ENCODE measurements at places on chromosomes 6 and 20.

DNA sequence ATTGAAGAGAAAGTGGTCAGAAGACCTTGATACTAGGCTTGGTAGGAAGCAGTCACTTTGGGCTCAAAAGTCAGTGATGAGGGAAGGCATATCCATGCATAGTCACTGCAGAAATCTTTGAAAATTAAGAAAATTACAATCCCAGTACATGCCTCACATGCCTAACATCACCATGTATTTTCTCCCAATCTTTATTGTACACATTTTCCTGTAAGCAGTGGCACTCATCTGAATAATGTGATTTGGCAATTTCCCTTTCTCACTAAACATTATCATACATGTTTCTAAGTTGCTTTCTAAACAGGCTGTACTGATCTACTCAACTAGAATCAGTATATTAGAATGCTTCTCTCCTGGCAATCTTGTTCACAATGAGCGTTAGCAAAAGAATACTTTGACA, 280.7 kb upstream of the SUPT3H start:
- no peak for DNase-seq

DNA sequence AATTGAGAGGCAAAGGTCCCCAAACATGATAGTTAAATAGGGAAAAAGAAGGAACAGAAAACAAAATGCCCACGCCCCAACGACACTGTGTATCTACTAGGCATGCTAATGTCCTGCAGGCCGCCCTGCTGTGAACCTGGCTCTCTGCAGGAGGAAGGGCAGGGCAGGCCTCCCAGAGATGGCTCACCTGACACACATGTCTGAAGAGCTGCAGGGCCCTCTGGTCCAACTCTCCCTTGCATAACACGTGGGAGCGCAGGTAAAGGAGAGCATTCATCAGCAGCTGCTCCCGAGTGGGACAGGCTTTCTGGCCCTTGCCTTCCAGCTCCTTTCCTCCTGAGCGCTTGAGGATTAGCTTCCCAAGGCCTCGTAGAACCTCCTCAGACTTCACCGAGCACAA, 53.7 kb upstream of the LYRM2 start:
- DNase-seq, result no peak

GRCh38 chr6:82166493-82166892, 81.1 kb downstream of the IBTK start:
- no peak for DNase-seq

- no peak for DNase-seq
These were observed 712.0 kb upstream of the NRSN1 start for GRCh38 chr6:23414051-23414445.

DNA sequence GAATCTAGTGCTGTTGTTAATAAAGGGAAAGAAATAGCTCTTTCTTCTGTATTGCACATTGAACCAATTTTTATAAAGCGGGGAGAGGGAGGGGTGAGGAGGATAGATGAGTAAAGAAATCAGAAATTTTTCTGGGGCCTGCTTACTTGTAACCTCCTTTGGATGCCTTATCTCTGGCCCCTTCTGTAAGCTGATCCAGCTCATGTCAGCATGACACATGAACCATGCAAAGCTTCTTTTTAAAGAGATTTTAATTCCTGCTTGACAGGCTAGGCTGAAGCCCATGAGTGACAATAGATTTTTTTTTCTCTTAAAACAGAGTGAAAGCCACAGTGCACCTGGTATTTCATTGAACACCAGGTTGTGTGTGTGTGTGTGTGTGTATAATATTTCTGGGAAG, 325.3 kb downstream of the PRL start:
- no peak for DNase-seq

GRCh38 chr6:108565091-108565766, 4.5 kb downstream of the FOXO3 start:
- no peak for DNase-seq

- DNase-seq, result no peak
These were observed 122.9 kb downstream of the HIVEP1 start for GRCh38 chr6:12134991-12135390.

DNA sequence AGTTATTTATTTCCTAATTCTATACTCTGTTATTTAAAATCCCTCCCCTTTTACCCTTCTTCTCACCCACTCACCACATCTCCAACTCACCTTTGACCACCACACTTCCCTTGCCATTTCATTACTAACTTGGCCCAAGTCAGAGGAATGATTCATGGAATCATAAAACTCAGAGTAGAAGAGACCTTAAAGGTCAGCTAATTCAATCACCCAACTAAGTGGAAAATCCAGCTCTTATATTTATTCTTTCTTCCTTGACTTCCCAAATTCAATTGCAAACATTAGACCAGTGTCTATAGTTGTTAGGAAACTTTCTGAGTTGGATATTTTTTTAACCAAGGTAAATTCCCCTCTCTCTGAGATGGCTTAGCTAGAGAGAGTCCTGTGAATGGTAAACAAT, 26.5 kb upstream of the HEY2 start:
- DNase-seq, result no peak

DNA sequence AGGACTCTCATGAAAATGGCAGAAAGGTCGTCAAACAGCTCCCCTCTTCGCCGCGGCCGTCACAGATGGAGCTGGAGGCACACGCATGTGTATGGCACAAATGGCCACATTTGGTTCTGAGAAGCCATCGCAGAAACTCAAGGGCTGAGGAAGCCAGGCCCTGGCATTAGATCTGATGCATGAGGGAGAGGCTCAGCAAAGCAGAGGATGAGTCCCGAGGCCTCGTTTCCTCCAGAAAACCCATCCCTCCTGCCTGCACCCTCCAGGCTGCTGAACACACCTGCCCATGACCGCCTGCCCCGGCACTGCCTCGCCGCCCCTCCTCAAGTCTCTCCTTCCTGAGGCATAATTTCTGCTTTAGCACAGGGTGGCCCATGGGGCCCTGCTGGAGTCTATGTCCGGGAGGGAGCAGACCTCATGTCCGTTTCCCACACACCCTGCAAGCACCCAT, 240.3 kb downstream of the DLL1 start:
- no peak for DNase-seq

- no peak for DNase-seq
These were observed 191.6 kb upstream of the PRDM1 start for GRCh38 chr6:105894556-105894955.

GRCh38 chr6:119800526-119800925, 451.0 kb upstream of the MAN1A1 start:
- DNase-seq, result no peak

GRCh38 chr20:22630701-22631100, 46.3 kb upstream of the FOXA2 start:
- no peak for DNase-seq

DNA sequence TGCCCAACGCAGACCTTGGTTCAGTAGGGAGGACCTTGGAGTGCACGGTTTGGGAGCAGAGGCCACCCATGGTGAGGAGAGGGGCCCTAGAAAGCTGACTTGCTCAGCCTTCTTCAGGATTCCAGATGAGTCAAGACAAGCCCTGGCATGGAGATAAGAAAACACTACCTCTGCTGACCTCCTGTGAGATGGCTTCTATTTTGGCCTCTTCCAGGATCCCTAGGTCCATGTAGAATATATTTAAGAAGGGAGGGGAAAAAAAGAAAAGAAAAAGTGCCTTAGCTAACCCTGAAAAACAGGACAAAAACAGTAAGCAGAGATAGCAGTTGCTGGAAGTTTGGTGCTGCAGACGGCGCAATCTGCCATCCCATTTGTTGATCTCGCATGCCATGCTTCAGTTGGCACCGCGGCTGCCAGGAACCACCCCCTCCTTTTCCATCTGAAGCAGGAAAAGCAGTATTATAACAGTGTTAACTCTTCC, 100.0 kb downstream of the ARMC2 start:
- DNase-seq, result no peak

- no peak for DNase-seq
These were observed 118.8 kb downstream of the RALGAPA2 start for GRCh38 chr20:20593447-20594170.

DNA sequence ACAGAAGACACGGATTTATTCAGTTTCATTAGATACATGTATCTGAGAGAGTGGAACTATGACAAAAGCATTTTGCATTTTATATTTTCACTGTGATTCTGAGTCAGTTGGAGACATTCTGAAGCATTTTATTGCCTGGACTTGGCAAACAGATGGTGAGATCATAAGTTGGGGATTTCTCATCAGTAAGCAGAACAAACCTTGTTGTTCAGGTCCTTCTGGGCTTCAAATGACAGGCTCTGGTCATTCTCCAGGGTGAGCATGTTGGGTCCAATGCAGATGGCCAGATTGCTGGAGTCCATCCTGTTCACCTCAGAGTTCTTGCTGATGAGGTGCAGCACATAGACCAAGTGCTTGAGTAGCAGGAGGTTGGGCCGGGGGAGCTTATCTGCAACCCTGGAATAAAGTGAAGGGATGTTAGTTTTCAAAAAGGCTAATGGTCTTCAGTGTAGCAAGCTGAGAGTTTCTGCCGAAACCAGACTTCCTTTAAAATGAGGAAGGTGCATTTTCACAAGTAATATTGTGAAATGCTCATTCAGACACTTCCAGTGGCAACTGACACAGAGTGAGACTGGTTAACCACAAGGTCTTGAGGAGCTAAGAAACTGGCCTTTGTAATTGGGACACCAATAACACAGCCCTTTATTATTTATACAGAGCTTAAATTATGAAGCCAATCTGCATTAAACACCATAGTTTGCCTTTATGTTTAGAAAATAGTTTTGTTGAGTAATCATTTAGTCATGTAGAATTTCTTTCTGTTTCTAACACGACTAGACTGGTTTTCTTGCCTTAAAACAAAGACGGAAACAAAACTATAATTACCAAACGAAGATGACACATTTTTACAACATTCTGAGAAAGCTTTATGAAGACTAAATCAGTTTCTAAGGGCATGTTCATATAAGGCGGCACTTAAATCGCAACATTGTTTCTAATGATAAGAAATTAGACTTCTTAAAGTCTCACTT, 5.6 kb downstream of the TAGAP start:
- no peak for DNase-seq

DNA sequence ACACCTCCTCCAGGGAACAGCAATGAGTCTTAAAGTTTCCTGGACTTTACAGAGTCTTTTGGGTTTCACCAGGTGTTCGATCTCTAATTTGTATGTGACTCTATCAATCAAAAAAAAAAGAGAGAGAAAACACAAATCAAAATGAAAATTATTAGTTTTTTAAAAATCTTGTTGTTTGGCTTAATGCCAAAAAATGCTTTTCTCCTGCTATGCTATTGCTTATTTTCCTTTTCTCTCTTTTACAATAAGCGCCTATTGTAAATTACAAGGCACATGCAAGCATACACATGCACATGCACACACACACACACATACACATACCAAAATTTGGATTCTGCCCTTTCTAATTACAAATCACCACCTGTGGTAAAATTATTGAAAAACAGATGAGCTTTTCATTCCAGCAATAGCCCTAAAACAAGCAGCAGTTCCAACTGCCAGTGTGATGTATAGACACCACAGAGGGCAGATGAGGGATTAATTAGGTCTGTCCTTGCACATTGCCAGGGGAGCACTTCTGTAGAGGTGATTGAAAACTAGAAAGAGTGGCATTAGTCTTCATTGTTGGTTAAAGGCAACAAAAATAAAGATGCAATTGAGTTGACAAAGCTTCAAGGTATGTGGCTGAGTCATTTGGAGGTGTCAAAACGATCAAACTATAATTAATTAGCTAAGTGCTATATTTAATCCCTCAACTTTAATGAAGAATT, 631.7 kb downstream of the TFAP2B start:
- no peak for DNase-seq

GRCh38 chr20:49344975-49345374, 67.1 kb upstream of the ZNFX1 start:
- no peak for DNase-seq

DNA sequence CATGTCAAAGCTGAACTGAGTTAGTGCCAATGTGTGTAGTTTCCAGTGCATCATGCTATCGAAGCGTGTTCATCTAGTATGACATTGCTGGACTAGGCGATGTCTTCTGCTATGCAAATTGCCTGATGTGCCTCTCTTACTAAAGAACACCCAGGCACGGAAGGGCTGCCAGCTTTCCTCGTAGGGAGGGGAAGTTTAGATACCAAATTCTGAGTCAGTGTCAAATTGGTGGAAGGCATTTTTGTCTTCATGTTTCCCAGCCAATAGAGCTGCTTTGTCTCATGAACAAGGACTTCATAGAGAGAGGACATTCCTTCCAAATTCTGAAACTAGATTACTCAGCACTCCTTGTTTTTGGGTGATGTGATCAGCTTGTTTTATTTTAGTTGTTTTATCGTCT, 320.1 kb downstream of the BTBD3 start:
- DNase-seq, result no peak

GRCh38 chr6:151219192-151219591, 20.6 kb upstream of the AKAP12 start:
- no peak for DNase-seq

DNA sequence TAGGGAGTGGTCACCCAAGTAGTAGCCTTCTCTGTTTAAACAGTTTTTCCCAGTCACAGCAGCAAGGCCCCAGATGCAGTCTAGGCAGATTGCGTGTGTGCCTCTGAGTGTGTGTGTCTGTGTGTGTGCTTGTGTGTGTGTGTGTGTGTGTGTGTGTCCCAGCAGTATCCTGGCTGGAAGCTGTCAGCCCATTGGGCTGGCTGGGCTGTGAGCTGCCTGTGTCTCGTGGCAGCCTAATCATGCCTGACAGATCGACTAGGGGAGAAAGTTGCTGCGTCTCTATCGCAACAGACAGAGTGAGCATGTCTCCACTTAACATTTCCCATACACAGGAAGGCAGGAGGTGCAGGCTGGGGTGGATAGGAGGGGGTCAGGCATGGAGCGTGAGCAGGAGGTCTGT, 42.9 kb upstream of the LRFN2 start:
- DNase-seq, result no peak

- no peak for DNase-seq
These were observed 141.9 kb upstream of the SASH1 start for GRCh38 chr6:148200781-148201180.

GRCh38 chr20:13909067-13909466, 81.3 kb downstream of the SEL1L2 start:
- no peak for DNase-seq

GRCh38 chr6:39137245-39137644, 22.3 kb upstream of the SAYSD1 start:
- no peak for DNase-seq

- DNase-seq, result no peak
These were observed 7.3 kb downstream of the SNPH start for GRCh38 chr20:1273366-1273765.

DNA sequence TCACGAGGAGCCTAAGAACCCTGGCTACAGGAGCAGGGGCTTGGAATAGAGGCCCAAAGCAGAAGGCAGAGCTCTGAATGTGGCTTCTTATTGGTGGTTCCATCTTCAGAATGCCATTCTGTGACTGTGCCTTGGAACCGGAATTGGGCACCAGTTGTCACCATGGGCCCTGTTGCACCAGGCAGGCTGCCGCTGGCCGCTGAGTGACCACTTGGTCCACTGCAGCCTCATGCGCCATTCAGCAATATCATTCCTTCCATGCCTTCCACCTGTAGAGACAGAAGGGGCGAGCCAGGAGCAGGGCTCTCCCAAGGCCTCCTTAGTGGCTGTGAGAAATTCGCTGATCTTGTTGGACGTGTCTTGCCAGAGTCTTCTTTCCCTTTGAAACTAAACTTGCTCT, 270.3 kb upstream of the CHD6 start:
- no peak for DNase-seq
